ENCODE measurements at places on chromosomes 6 and 20.

DNA sequence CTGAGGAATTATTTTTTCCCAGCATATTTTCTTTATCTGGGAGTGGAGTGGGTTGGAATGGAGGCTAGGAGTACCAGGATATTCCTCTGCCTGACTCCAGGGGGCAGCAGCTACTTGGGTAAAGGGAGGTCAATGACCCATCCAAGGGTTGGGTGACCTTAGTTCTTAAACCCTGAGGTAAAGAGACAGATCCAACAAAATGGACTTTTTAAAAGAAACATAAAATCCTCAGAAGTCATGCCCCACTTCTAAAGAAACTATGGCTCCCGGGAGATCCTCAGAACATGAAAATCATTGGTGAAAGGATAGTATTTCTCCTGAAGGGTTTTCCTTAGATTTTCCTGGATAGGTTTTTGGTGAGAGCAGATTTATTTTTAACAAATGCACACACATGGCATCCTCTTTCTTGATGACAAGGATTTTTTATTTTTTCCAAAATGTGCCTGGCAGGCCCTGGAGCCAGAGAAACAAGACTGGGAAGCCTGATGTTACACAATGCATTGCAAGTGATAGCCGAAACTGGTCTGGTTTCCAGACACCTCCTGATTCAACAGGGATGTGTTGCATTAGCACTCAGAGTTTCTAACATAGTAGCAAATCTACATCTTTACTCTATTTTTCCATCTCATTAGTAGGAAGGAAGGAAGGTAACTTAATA lies 240.9 kb upstream of the BTBD3 start:
- H3K4me3 ChIP-seq: no peak overlapping the region
- no peak overlapping the region for H3K27ac ChIP-seq
- H3K4me1 ChIP-seq: no peaks in the 10 kb centered on the region
- no peaks in the 10 kb centered on the region for H3K36me3 ChIP-seq
- no peak for DNase-seq

GRCh38 chr6:157974341-157974894 lies 7.2 kb upstream of the SYNJ2 start:
- peaks cover 3% of the 10 kb centered on the region for H3K27me3 ChIP-seq
- no peak overlapping the region for H3K4me3 ChIP-seq
- DNase-seq: no peak
- H3K4me1 ChIP-seq: peaks cover 22% of the 10 kb centered on the region
- H3K36me3 ChIP-seq: no peaks in the 10 kb centered on the region
- H3K27ac ChIP-seq: no peak overlapping the region

- H3K27me3 ChIP-seq: no peaks in the 10 kb centered on the region
- peaks cover 2% of the 10 kb centered on the region for H3K36me3 ChIP-seq
- peaks cover 46% of the 10 kb centered on the region for H3K4me1 ChIP-seq
Observed at GRCh38 chr6:56026455-56027180, 151.2 kb upstream of the BMP5 start.

DNA sequence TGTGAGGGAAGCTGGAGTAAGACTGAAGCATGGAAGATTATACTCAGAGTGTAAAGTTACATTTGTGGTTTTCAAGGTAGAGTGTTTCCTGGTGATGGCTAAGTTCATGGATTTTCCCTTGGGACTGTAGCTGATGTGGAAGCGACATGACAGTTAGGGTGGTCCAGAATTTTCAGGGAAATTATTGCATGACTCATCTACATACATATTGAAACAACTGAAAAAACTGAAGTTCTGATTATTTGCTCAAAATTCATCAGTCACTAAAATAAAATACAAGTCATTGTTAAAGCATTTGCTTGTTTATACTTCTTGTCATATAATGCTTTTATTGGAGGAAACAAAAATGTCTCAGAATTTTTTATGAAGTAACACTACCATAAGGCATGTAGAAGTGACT lies 700.0 kb downstream of the RFPL4B start:
- peaks cover 2% of the 10 kb centered on the region for H3K36me3 ChIP-seq
- peaks cover 35% of the 10 kb centered on the region for H3K4me1 ChIP-seq
- H3K4me3 ChIP-seq: no peak overlapping the region
- H3K27me3 ChIP-seq: no peaks in the 10 kb centered on the region
- no peak overlapping the region for H3K27ac ChIP-seq

DNA sequence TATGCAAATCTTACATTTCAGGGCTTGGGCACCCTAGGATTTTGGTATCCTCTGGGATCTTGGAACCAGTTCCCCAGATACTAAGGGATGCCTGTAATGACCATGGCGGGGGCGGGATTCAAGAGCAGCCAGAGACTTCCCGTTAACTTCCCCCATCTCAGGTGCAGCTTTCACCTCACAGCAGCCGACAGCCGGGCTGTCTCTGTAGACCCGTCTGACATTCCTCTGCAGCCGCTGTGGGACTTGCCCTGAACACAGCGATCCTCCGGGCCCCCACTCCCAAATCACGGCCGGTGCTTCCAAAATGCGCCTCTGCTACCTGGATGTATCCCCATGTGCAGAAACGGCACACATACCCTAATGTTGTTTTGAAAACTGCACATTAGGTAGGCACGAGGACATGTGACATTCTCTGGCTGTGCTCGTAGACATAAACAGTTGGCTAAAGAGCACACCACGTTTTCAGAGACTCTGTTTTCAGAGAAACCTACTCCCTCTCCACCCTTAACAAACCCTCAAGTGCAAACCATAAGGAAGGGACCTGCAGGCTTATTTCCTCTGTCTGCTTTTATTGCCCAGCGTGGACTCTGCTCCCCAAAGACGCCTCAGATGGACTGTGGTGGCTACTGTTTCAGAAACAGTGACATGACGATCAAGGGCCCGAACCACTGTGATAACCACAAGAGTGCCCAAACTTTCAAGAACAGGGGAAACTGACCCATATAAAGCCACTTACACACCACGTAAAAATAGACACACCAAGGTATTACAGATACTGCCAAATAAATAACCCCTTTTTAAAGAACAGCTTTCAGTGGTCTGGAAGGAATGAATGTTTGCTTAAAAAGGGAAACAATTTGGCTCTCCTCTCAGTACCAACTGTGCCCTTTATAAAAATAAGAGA lies 72.9 kb upstream of the FOXC1 start:
- H3K4me3 ChIP-seq: no peak overlapping the region
- peaks cover 3% of the 10 kb centered on the region for H3K4me1 ChIP-seq
- H3K36me3 ChIP-seq: no peaks in the 10 kb centered on the region
- no peak overlapping the region for H3K27ac ChIP-seq

DNA sequence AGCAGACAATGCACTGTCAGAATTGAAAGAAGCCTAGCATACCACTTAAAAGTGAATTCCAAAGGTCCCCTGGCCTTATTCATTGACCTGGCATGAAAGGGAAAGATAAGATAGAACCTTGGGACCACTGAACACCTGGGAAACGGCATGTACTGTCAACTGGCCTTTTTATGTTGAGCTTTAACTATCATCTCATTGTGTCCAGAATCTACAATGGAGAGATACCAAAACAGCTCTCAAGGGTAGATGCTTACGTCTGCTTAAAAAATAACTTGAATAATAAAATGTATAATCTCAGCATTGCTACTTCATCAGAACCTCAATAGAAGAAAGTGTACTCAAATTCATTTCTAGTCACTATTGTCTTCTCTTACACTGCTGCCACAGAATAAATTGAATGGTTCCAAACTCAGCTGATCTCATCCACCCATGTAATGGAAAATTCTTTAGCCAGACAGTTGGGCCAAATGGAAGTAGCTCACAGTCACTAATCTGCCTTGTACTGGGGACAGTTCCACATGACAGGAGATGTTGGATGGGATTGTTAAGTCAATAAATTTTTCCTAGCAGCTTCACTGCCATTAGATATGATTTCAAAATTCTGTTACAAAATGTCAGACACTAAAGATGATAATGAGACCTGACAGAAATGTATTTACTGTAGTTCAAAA lies 93.8 kb downstream of the MLIP start:
- H3K36me3 ChIP-seq: no peaks in the 10 kb centered on the region
- H3K27ac ChIP-seq: no peak overlapping the region
- no peak for DNase-seq
- peaks cover 8% of the 10 kb centered on the region for H3K4me1 ChIP-seq
- H3K4me3 ChIP-seq: no peak overlapping the region
- H3K27me3 ChIP-seq: no peaks in the 10 kb centered on the region

DNA sequence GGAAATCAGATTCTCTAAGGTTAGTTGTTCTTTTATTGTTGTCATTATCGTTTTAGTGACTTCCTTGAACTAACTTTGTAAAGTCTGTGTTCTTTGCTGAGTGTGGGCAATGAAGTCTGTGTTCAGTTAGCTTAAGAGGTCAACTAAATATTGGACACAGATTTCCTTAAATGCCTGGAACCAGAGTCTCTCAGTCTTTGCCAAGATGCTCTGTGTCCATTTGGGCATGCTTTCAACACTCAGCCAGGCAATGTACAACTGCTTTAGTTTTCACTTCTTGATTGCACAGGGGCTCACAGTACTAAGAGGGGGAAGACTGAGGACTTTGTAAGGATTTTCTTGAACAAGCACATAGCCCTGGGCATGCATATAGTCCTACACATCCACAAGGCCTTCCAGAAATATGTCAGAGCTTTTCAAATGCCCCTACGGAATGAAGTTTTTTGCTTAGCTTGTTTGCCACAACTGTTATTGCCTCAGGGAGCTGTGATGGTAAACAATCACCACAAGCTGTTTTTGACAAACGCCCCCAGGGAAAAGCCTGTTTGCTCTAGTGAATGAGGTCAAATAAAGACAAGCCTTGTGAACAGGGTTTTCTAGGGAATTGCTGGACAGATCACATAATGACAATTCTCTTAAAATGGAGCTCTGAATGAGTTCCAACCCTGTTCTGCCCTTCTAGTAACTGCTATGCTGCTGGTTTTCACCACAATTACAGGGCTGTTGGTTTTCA lies 82.5 kb downstream of the B3GAT2 start:
- no peaks in the 10 kb centered on the region for H3K4me1 ChIP-seq
- no peak overlapping the region for H3K4me3 ChIP-seq
- H3K36me3 ChIP-seq: peaks cover 8% of the 10 kb centered on the region

DNA sequence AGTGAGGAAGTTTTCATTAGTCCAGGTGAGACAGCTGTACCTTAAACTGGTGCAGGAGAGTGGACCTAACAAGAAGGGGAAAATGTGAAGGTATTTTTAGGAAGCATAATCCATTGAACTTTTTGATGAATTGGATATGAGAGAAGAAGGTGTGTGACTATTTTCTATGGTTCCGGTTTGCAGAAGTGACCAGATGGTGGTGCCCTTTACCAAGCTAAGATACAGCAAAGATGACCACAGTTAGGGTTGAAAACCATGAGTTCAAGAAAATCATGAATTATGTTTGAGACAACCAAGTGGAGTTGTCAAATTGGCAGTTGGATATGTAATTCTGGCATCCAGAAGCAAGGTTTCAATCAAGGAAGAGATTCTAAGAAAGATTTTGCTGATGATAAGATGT lies 61.9 kb upstream of the NRSN1 start:
- no peak overlapping the region for H3K4me3 ChIP-seq
- H3K27me3 ChIP-seq: no peaks in the 10 kb centered on the region
- H3K4me1 ChIP-seq: peaks cover 10% of the 10 kb centered on the region
- no peaks in the 10 kb centered on the region for H3K36me3 ChIP-seq
- no peak overlapping the region for H3K27ac ChIP-seq

DNA sequence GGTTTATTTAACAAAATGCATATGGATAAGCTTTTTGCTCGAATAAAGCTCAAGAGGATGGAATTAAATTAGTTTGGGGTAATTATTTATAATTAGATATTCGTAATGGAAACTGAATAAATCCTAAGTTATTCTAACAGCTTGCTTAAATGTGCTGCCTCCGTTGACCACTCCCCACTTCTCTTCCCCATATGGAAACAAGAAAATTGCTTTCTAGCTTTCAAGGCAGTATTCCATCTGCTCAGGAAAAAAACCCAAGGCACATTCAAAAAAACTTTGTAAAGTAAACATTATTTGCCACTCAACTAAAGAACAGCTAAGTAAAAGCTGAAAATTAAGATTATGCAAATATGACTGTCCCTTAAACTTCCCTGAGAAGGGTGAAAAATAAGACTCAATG lies 369.2 kb downstream of the HAO1 start:
- DNase-seq: no peak
- H3K36me3 ChIP-seq: no peaks in the 10 kb centered on the region
- H3K4me1 ChIP-seq: peaks cover 6% of the 10 kb centered on the region

- H3K27me3 ChIP-seq: no peaks in the 10 kb centered on the region
- H3K4me3 ChIP-seq: no peak overlapping the region
- H3K4me1 ChIP-seq: no peaks in the 10 kb centered on the region
- peaks cover 52% of the 10 kb centered on the region for H3K36me3 ChIP-seq
Observed at GRCh38 chr20:41167118-41167470, 29.8 kb downstream of the PLCG1 start.

- no peaks in the 10 kb centered on the region for H3K36me3 ChIP-seq
- DNase-seq: no peak
Observed at GRCh38 chr6:159979136-159979874, 10.4 kb downstream of the IGF2R start.

- H3K36me3 ChIP-seq: peaks cover 12% of the 10 kb centered on the region
- H3K4me3 ChIP-seq: no peak overlapping the region
- no peak overlapping the region for H3K27ac ChIP-seq
- no peaks in the 10 kb centered on the region for H3K27me3 ChIP-seq
- DNase-seq: no peak
- H3K4me1 ChIP-seq: no peaks in the 10 kb centered on the region
Observed at GRCh38 chr6:24949020-24949569, 13.3 kb upstream of the RIPOR2 start.

DNA sequence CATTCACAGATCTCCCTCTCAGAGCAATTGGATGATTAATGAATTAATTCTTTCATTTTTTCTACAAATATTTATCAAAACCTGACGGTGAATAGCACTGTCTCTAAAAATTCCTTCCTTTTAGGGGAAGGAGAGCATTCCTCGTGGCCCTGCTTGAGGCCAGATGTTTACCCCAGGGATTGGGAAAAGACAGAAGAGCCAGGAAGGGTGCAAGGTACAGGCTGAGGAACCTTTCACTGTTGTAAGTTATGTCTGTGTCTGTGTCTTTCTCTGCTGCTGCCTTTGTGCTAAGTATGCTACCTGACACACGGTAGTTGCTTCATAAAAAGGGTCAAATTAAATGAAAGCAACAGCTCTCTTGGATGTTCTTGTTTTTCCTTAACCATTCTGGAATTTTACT lies 27.4 kb upstream of the CCN2 start:
- no peaks in the 10 kb centered on the region for H3K27me3 ChIP-seq
- peaks cover 13% of the 10 kb centered on the region for H3K4me1 ChIP-seq
- no peak overlapping the region for H3K4me3 ChIP-seq

GRCh38 chr6:12343440-12344162 lies 53.4 kb downstream of the EDN1 start:
- no peak overlapping the region for H3K27ac ChIP-seq
- H3K36me3 ChIP-seq: no peaks in the 10 kb centered on the region
- DNase-seq: no peak
- H3K27me3 ChIP-seq: peaks cover 5% of the 10 kb centered on the region

GRCh38 chr6:89350281-89350966 lies 2.1 kb downstream of the UBE2J1 start:
- peak overlapping the region; percentile 99 for H3K27ac ChIP-seq
- peaks cover 60% of the 10 kb centered on the region for H3K4me1 ChIP-seq
- DNase-seq: no peak
- peaks cover 2% of the 10 kb centered on the region for H3K36me3 ChIP-seq
- peak overlapping the region; percentile 95 for H3K4me3 ChIP-seq
